ENCODE measurements at places on chromosomes 1 and 21. TPM values are rescaled to one million over a fixed set of nuclear protein-coding genes. Genes with fewer than 3 reads are reported as not detected.

The DCLRE1B gene
- 6.0 TPM for total RNA-seq

The LRRN2 gene
- not detected for total RNA-seq

The C4BPB gene
- 99.8 TPM for total RNA-seq

The COL6A2 gene
- total RNA-seq, result 11.1 TPM

Data from Caco-2 (cell line).